SJSA1 (cell line): ENCODE measurements at places on chromosomes 2 and 18. TPM values are rescaled to one million over a fixed set of nuclear protein-coding genes. Genes with fewer than 3 reads are reported as not detected.

Gene POTEI
- not detected in 2 replicates for total RNA-seq

DNA sequence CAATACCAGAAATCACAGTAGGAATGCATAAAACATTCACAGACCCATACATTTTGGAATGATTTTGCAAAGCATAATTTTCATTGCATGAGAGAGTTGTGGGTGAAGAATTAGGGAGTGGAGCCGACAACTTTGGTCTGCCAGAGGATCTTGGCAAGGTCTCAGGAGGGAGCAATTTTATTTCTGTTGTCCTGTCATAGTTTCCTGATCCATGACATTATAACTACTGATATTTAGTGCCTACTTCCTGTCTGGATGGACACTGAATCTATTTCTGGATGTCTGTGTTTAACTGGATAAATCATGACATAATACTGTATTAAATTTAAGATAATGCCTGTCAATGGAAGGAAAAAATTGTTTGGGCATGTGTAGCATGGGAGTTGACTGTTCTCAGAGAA is 2.4 kb downstream of the ITGA4 start:
- peaks cover 14% of the 10 kb centered on the region for H3K36me3 ChIP-seq
- no peaks in the 10 kb centered on the region for H3K27me3 ChIP-seq
- H3K27ac ChIP-seq = no peak overlapping the region

- H3K4me3 ChIP-seq = no peak overlapping the region
- H3K27ac ChIP-seq = no peak overlapping the region
- H3K27me3 ChIP-seq = no peaks in the 10 kb centered on the region
These were observed 106.5 kb downstream of the PIGN start for GRCh38 chr18:62080172-62080900.

GRCh38 chr2:202815548-202816360 is 55.8 kb downstream of the ICA1L start:
- H3K4me1 ChIP-seq = no peaks in the 10 kb centered on the region
- DNase-seq = no peak
- H3K4me3 ChIP-seq = no peak overlapping the region
- H3K36me3 ChIP-seq = no peaks in the 10 kb centered on the region
- H3K27ac ChIP-seq = no peak overlapping the region

DNA sequence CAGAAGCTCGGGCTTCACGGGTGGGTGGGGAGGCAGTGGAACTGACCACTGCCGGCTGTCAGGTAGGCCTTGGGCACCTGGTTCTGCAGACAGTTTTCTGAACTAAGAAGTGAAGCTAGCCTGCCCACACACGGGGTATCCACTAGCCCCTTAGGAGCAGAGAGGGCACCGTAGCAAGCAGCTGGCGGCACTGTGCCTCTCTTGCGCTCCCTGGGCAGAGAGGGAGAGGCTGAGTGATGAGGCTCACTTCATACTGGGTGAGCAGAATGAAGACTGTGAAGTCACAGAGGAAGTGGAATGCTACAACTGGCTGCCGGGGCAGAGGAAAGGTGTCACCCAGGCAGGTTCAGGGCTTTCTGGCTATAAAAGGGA is 753 bp downstream of the ITPRIPL1 start:
- no peaks in the 10 kb centered on the region for H3K36me3 ChIP-seq
- H3K4me3 ChIP-seq = no peak overlapping the region
- H3K27me3 ChIP-seq = peaks cover 46% of the 10 kb centered on the region
- no peak overlapping the region for H3K27ac ChIP-seq
- DNase-seq = no peak
- H3K4me1 ChIP-seq = peaks cover 19% of the 10 kb centered on the region

DNA sequence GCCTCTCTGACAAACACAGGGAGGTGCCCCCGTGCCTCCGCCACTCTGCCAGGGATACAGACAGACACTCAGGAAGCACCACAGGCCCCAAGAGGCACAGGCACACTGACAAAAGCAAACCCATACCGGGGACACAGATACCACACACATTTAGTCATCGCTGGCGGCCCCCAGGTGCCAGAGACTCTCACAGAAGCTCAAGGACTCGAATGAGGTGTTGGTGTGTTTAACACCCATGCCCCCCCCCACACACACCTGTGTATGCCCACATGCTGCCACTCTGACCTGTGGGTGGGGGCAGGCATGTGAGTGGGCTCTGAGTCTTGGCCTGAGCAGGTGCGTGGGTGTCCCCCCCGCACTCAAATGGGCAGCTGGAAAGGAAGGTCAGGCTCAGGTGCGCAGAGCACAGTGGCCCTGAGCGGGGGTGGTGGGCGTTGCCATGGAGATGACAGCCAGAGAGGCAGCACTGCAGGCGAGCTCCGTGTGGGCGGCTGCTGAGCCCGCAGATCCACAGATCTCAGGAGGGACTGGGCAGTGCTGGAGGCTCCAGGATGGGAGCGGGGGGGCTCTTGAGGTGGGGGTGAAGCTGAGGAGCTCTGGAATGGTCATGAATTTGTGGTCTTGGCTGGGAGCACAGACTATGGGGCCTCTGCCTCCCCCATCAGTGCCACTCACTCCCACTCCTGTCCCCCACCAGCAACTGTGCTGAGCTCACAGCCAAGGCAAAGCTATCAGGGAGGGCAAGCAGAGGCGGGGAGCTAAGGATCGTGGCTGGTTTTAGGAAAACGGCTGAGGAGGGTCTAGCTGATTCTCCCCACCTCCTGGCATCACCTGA is 73.9 kb upstream of the TAF1B start:
- H3K4me1 ChIP-seq = peaks cover 11% of the 10 kb centered on the region; the same call in 1 of the 2 replicates
- no peak for DNase-seq
- H3K27me3 ChIP-seq = no peaks in the 10 kb centered on the region

Gene PTH2R
- total RNA-seq = not detected in 2 replicates

DNA sequence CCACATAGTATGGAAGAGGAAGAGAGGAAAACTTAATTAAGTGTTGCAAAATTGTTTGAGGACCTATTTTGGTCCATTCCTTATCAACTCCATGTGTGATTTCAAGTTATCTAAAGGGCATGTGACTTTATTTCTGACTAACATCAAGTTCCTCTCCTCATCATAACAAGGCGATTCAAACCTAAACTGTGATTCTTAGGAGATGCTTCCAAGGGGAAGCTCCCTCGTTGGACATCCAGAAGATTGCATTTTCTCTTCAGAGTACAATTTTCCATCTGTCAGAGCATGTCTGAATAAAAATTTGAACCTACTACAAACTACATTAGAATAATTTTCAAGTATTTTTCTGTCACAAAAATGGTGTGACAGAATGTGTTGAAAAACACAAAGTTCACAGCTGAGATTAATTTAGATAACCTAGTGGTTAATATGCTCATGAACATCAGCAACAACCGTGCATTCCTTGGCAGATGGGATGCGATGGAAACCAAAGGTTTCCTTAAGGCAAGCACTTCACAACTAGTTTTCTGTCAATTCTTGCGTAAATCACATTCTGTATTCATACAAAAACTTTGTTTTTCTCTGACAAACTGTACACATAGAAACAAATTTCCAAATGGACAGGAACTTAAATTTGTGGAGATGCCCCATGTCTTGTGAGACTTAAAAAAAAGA is 4.2 kb downstream of the SFT2D3 start:
- DNase-seq = no peak
- H3K36me3 ChIP-seq = peaks cover 73% of the 10 kb centered on the region
- peaks cover 43% of the 10 kb centered on the region for H3K4me1 ChIP-seq
- no peak overlapping the region for H3K27ac ChIP-seq

Gene LIMS1
- 106 and 169 TPM in 2 replicates for total RNA-seq

- peak overlapping the region; percentile 91 for H3K27ac ChIP-seq
- H3K27me3 ChIP-seq = no peaks in the 10 kb centered on the region
- peaks cover 9% of the 10 kb centered on the region; the same call in 1 of the 2 replicates for H3K36me3 ChIP-seq
- H3K4me1 ChIP-seq = peaks cover 68% of the 10 kb centered on the region
- H3K4me3 ChIP-seq = no peak overlapping the region; the same call in 1 of the 2 replicates
These were observed 34.5 kb downstream of the RAB31 start for GRCh38 chr18:9742524-9743131.

GRCh38 chr2:9573013-9573720 is 17.5 kb upstream of the ADAM17 start:
- no peak overlapping the region for H3K27ac ChIP-seq
- H3K4me3 ChIP-seq = no peak overlapping the region
- no peaks in the 10 kb centered on the region for H3K27me3 ChIP-seq

- H3K36me3 ChIP-seq = no peaks in the 10 kb centered on the region
- no peak overlapping the region for H3K27ac ChIP-seq
- H3K4me3 ChIP-seq = no peak overlapping the region
- DNase-seq = no peak
- no peaks in the 10 kb centered on the region for H3K4me1 ChIP-seq
These were observed 26.8 kb downstream of the MAL start for GRCh38 chr2:95052307-95052706.

- no peak overlapping the region for H3K4me3 ChIP-seq
- no peak for DNase-seq
- peaks cover 50% of the 10 kb centered on the region for H3K36me3 ChIP-seq
- H3K27me3 ChIP-seq = no peaks in the 10 kb centered on the region
- H3K27ac ChIP-seq = no peak overlapping the region
These were observed 4.2 kb downstream of the RNF138 start for GRCh38 chr18:32095900-32096229.

DNA sequence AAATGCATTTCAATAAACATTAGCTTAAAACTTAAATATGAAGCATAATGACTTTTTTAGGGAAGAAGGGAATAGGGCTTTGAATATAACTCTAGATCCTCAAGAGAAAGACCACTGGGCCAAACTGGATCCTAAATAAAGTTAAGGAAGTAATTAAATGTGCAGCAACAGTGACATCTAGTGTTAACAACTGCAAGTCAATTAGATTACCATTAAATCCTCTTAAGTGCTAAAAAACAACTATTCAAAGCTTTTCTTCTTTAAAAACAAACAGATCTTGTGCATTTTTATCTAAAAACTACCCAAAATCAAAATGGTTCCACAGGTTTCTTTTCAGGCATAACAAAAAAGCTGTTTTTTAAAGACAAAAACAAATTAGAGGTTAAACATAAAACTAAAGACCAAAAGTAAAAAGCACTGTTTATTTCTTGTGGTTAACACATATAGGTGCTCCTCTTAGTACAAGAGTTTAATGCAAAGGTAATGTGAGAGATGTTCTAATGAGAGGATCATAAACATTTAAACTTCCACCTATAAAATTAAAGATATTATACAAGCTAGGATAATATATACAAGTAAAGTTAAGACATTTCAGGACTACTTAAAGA is 111.4 kb downstream of the THADA start:
- no peak overlapping the region for H3K4me3 ChIP-seq
- peaks cover 3% of the 10 kb centered on the region; the same call in 1 of the 2 replicates for H3K36me3 ChIP-seq
- no peak overlapping the region for H3K27ac ChIP-seq

GRCh38 chr2:180938451-180938850 is 42.0 kb upstream of the UBE2E3 start:
- no peaks in the 10 kb centered on the region for H3K4me1 ChIP-seq
- no peak for DNase-seq

GRCh38 chr2:215002500-215002899 is 135.9 kb downstream of the ABCA12 start:
- H3K4me3 ChIP-seq = no peak overlapping the region
- H3K27me3 ChIP-seq = no peaks in the 10 kb centered on the region
- DNase-seq = no peak
- no peaks in the 10 kb centered on the region for H3K36me3 ChIP-seq
- H3K27ac ChIP-seq = no peak overlapping the region
- H3K4me1 ChIP-seq = no peaks in the 10 kb centered on the region

DNA sequence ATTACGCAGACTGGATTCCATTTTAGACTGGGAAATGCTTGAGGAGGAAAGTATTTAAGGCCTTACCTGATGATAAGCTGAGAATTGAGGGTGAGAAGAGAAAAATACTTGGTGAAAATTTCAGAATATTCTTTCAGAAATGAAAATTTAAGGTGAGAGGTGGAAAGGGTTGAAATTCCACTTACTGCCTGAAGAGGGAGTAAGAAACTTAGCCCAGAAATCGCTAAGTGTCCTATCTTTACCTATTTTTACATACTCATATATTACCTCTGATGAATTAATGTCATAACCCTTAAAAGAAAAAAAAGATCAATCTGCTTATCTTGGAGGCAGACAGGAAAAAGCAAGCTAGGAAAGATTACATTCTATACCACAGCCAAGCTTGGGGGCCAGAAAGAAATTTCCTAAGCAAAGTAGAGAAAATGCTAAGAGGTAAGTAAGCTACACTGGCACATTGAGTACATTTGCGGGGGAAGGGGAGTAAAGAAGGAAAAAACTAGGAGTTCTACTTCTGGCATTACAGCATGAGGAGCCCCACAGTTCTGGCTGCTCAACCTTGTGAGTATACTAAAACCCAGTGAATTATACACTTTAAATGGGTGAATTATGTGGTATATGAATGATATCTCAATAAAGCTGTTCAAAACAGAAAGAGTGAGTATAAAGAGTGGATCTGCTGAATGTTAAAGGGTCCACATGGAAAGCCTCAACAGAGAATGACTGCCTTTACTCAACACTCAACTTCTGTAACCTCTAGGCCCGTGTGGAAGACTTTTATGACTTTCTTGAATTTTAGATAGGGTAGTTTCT is 33.8 kb downstream of the SMC6 start:
- H3K4me1 ChIP-seq = no peaks in the 10 kb centered on the region
- H3K36me3 ChIP-seq = peaks cover 78% of the 10 kb centered on the region
- H3K4me3 ChIP-seq = no peak overlapping the region
- no peaks in the 10 kb centered on the region for H3K27me3 ChIP-seq

DNA sequence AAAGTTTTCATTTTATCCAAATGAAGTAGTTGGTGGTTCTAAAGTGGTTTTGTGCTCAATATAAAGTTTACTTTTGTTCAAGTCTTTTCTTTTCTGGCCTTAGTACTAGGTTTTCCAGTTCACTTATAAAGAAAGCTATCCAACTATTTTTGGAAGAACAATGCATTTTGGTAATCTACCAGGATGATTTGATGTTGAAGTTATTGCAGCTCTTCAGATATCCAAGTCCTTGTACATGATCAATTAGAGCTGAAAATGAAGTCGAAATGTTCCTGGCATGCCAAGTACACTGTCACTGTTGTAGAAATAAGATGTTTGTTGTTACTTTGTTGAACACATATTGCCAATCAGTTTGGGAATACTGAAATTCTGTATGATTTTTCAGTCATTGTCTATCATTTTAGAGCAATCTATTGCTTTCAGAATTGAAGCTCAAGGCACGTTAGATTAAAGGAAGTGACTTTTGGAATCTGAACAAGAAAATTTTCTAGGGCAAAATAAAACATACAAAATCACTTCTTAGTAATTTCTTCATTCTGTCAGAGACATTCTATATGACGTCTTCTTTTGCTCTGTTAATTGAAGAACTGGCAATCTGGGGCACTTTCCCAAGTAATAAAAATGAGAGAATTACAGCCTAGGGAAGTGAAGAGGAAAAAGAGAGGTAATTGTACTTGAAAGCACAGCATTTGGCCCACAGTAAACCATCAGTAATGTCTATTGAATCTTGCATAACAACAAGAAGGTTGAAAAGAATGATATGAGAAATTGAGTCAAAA is 232.3 kb downstream of the MREG start:
- H3K4me1 ChIP-seq = peaks cover 10% of the 10 kb centered on the region
- H3K36me3 ChIP-seq = no peaks in the 10 kb centered on the region
- H3K27me3 ChIP-seq = no peaks in the 10 kb centered on the region
- no peak overlapping the region for H3K4me3 ChIP-seq
- no peak for DNase-seq

- no peak for DNase-seq
- H3K4me1 ChIP-seq = peaks cover 11% of the 10 kb centered on the region
These were observed 91.9 kb downstream of the RTP5 start for GRCh38 chr2:241961454-241961853.
